ENCODE measurements at places on chromosomes 1 and 21.

DNA sequence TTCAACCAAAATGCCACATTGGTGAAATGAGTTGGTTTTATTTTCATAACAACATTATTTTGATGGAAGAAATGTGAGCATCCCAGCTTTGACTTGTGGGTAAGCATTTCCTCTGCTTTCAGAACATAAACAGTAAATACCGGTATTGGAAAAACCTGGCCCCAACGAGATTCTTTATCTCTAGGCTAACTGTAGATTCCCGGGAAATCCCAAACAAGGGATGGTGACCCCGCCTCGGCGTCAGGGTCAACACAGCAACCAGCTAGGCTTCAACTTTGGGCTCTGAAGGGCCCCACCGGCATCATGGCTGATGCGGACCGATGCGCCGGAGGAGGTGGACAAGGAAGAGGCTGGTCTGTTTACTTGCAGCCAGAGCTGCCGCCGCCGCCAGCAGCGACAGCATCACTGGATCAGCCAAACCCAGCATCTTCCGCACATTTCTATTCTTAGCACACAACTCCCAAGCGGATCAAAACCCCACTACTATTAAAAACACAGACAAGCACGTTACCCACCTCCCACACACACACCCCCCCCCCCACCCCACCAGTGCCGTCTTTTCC lies 1.1 kb downstream of the AKT3 start:
- no peak for DNase-seq

- DNase-seq, result no peak
Observed at GRCh38 chr1:177495878-177496277, 325.1 kb downstream of the BRINP2 start.

DNA sequence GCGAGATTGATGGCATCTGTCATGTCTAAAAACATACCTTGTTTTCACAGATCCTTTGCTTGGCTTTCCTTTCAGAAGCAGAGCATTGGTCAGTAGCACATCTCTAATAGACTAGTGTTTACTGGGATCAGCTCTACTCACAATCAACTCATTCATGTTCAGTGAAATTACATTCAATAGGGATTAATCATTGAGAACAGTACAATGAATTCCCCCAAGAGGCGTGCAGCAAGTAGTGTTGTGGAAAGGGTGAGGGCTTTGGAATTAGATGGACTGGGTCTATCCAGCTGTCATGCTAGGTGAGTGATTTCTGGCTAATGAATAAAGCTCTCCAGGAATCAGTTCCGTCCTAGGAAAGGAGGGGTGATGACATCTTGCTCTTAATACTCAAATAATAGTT lies 155.2 kb upstream of the COA6 start:
- no peak for DNase-seq

DNA sequence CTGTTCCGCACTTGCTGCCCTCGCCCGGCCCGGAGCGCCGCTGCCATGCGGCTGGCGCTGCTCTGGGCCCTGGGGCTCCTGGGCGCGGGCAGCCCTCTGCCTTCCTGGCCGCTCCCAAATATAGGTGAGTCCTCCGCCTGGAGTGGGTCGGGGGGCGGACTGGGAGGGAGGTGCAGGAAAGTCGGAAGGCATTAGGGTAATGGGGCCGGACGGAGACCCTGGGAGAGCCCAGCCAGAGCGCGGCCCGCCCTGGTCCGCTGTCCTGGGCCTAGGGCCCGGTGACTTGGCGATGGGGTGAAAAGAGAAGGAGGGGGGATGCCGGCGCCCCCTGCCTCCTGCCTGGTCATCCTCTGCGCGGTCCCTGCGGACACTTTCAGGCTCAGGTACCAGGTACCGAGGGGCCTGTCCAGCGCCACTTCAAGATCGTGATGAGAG lies 243 bp downstream of the ADAM15 start:
- DNase-seq, result no peak

- no peak for DNase-seq
Observed at GRCh38 chr1:218466341-218467010, 121.3 kb downstream of the TGFB2 start.

- DNase-seq, result no peak
Observed at GRCh38 chr1:70779571-70779970, 268.0 kb downstream of the PTGER3 start.

Data from brain pericyte (primary cell).